ENCODE measurements at places on chromosomes 5 and 9. TPM values are rescaled to one million over a fixed set of nuclear protein-coding genes. Genes with fewer than 3 reads are reported as not detected.

TMEM174 gene
- polyA plus RNA-seq, result 0.02 TPM

TMEFF1 gene
- polyA plus RNA-seq, result 0.02 TPM

DMRT3 gene
- polyA plus RNA-seq, result 0.21 TPM

GFI1B gene
- 0.34 TPM for polyA plus RNA-seq
